Astrocyte of the spinal cord (primary cell): ENCODE measurements at places on chromosomes 7 and 10.

- no peak for DNase-seq
Measured at GRCh38 chr7:28135315-28135714, 45.3 kb downstream of the JAZF1 start.

DNA sequence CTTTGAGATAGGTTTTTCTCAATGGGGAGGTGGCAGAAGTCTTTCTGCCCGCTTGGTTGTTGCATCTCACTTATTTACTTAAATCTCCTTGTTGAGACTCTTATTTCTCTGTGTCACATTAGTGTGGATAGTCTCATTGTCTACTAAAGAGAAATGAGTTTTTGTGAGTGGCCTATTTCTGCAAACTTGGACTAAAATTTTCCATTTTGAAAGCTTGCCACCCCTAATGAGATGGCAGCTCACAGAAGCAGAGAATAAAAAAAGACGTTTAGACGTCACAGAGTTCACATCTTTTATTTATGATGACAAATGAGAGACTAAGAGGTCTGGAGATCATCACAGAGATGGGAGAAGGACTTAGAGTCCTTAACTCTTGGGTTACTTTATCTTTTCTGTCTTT is 262.7 kb upstream of the PHYHIPL start:
- no peak for DNase-seq

DNA sequence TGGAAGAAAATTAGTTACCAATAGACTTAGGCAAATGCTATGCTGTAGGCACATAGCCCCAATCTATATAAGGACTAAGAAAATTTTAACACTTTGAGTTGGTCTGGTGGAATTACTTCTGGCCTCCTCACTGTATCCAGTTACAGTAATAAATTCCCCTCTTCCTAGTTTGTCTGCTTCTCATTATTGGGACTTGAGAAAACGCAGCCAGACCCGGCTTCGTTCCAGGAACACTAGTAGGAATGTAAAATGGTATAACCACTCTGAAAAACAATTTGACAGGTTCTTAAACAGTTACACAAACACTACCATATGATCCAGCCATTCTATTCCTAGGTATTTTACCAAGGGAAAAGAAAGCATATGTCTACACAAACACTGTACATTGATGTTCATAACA is 150.2 kb downstream of the VPS50 start:
- DNase-seq: no peak

GRCh38 chr7:18861514-18862118 is 255.8 kb downstream of the TWIST1 start:
- DNase-seq: no peak

DNA sequence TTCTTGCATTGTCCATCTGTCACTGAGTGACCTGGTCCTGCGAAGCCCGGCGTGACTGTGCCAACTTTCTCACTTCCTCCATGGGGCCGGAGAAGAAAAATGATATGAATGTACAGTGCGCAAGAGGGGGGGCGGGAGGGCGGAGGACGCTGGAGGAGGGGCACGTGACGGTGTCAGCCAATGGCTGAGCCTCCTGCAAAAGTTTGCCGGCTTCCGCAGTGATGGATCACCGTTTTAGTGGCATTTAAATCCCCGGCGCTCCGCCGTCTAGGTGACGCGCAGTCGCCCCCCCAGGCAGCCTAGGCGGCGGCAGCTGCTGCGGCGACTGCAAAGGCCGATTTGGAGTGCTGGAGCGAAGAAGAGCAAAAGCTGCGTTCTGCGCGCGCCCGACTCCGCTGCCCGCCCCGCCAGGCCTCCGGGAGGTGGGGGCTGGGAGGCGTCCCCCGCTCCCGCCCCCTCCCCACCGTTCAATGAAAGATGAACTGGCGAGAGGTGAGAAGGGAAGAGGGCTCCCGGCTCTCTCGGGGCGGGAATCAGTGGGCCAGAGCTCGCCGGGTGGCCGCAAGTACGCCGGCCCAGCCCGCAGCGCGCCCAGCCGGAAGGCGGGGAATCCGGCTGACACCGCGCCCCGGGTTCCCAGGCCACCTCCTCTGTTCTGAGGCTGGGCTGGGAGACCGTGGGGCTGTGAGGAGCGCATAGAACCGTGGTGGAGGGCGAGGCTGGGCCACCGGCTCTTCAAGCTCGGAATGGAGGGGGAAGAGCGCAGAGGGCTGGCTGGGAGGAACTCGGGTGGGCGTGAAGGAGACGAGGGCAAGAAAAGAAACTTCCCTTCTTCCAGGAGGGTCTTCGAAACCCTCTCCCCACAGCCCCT is at the start of gene HOXA1:
HOXA1 (minus strand) TSS at position 104 of the 871 bp plus-strand sequence; CDS start at position 16, 88 bp downstream.
- peak; percentile 96 for DNase-seq

DNA sequence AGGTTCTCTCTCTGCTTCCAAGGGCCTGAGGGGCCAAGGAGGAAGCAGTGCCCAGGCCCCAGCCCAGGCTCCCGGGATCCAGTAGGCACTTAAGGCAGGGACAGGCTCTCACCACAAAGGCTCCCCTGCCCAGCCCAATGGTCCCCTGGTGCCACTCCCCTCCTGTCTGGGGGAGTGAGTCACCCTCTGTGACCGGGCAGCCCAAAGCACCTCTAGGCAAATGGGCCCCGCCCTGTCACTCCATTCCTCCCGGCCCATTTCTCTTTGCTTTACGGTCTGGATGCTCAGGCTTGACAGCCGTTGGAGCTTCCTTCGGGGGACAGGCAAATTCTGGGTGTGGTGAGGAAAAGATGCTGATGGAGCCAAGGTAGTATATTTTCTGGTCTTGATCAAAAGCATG is at the start of gene CALHM3:
CALHM3 (minus strand) TSS at position 106 of the 400 bp plus-strand sequence. CDS start 208 bp downstream, outside the sequence.
- DNase-seq: no peak

DNA sequence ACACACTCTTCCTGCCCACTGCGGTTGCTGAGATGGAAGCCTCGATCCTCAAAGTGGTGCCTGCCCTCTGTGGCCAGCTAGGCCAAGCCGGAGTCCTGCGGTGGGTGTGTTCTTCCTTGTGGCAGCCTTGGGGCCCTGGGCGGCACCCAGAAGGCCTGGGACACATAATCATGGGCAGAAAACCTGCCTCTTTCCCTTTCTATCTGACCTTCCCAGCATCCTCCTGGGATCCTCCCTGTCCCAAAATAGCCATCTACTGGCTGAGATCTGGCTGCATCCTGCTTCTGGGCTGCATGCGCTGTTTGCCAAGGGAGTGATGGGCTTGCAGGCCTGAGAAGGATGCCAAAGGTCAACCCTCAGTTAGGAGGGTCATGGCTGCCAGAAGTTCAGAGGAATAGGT is 23.9 kb downstream of the COL13A1 start:
- no peak for DNase-seq

DNA sequence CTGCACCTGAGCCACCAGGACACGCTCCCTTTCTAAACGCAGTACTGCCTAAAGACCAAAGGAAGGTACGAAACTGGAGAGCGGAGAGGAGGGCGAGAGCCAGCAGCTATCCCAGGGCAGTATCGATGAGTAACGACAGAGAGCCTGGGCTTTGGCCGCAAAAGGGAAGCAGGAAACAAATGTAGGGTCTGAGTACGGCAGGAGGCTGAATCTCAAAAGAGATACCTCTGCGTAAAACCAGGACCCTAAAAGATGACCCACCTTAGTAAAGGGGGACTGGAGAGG is 20.4 kb downstream of the PARP12 start:
- DNase-seq: no peak
